ENCODE measurements at places on chromosomes 1 and 21.

GRCh38 chr1:34900775-34901502 lies 28.5 kb downstream of the DLGAP3 start:
- no peak for DNase-seq

- DNase-seq: no peak
These were observed 200.4 kb downstream of the NRIP1 start for GRCh38 chr21:14864211-14865021.

- DNase-seq: no peak
These were observed 45.9 kb downstream of the FAAP20 start for GRCh38 chr1:2148691-2149090.

GRCh38 chr1:22470227-22470626 lies 18.6 kb downstream of the ZBTB40 start:
- DNase-seq: no peak
